Endothelial cell (in vitro differentiated cells): ENCODE measurements at places on chromosomes 2 and 18.

DNA sequence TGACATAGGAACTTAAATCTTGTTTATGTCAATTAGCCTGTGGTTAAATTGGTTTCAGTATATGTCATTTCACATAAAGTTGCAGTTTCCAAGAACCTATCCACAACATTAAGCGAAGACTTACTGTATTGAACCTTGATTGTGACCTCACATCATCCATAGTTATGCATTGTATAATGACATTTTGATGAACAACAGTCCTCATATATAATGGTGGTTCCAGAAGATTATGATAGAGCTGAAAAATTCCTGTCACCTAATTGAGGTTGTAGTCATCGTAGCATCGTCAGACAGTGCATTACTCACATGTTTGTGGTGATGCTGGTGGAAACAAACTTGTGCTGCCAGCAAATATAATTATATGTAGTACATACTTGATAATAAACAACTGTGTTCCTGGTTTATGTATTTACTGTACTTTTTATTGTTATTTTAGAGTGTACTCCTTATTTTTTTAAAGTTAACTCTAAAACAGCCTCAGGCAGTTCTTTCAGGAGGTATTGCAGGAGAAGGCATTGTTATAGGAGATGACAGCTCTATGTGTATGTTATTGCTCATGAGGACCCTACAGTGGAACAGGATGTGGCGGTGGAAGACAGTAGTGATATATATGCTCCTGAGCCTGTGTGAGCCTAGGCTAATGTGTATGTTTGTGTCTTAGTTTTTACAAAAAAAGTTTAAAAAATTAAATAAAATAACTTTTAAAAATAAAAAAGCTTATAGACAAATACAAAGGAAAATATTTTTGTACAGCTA lies 56.6 kb downstream of the UBE2E3 start:
- no peak for DNase-seq

GRCh38 chr2:140344838-140345237 lies 1564.6 kb upstream of the NXPH2 start:
- DNase-seq: no peak

GRCh38 chr18:45962461-45962860 lies 4.7 kb downstream of the EPG5 start:
- DNase-seq: no peak

DNA sequence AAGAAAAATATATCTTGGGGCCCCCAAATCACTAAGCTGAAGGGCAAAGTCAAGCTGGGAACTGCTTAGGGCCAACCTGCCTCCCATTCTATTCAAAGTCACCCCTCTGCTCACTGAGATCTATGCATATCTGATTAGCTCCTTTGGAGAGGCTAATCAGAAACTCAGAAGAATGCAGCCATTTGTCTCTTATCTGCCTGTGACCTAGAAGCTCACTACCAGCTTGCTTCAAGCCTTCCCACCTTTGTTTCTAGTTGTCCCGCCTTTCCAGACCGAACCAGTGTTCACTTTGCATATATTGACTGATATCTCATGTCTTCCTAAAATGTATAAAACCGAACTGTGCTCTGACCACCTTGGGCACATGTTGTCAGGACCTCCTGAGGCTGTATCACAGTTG lies 479.4 kb downstream of the METTL4 start:
- no peak for DNase-seq

- no peak for DNase-seq
Measured at GRCh38 chr2:216618785-216619184, 14.4 kb upstream of the IGFBP2 start.

DNA sequence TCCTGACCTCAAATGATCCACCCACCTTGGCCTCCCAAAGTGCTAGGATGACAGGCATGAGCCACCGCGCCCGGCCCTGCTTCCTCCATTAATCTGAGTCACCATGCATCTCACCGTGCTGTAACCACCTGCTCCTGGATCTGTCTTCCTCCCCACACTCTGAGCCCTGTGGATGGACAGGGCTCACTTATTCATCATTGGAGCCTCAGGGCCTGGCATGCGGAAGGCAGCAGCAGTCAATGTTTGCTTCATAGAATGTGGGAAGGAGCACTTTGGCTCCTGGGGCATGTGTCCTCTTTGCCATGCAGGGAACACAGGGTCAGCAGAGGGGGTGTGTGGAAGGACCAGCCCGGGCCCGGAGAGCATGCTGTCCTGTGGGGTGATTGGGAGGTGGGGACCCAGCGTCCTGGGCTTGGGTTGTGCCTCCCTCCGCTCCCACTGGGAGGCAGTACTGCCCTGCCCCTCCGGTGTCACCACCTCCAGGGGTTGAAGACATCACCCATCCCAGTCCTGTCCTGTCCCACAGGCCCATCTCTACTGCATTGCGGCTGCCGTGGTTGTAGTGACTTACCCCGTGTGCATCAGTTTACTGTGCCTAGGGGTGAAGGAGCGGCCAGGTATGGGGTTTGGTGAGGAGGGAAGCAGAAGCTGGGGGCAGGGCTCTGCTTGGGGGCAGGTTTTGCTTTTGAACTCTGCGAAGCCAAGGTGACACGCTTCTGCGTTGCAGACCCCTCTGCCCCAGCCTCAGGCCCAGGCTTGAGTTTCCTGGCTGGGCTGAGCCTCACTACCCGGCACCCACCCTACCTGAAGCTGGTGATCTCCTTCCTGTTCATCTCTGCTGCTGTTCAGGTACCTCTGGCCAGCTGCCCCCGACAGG lies 11.5 kb downstream of the MFSD2B start:
- DNase-seq: peak; percentile 58

- DNase-seq: no peak
Measured at GRCh38 chr2:51807229-51807628, 775.3 kb upstream of the NRXN1 start.

DNA sequence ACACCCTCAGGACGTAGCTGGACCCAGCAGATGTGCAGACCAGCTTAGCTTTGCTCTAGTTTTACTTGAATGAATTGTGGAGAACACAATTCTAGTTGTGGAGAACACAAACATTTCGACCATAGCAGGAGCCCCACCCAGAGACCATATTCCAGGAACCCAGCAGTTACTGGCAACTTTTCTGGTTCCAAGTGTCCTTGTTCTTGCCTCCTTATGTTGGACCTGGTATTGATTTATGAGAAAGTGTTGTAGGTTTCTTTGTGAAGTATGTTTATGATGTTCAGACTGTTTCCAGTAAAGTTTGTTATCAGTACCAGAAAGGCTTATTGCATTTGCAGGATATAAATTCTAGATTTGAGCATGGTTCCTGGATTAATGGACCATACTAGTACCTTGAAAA lies 51.0 kb downstream of the LTBP1 start:
- no peak for DNase-seq

GRCh38 chr2:210663631-210664089 lies 107.3 kb downstream of the CPS1 start:
- DNase-seq: peak; percentile 22

DNA sequence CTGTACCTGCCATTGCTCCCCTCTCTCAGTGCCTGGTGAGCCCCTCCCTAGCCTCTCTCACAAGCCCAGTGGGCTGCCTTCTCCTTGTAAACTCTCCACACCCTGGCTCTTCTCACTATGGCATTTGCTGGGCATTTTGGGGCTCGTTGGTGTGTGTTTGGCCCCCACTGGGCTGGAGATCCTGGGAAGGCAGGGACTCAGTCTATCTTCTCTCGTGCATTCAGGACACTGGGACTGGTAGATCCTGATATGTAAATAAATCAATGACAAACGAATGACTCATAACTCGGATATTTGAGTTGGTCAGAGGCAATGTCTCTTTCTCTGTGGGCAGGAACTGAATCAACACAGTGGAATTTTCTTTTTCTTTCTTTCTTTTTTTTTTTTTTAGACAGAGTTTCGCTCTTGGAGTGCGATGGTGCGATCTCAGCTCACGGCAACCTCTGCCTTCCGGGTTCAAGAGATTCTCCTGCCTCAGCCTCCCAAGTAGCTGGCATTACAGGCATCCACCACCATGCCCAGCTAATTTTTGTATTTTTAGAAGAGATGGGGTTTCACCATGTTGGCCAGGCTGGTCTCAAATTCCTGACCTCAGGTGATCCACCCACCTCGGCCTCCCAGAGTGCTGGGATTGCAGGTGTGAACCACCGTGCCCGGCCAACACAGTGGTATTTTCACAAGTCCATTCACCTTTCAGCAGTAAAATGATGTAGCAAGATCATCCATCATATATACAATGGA lies 144.6 kb upstream of the SPRED2 start:
- no peak for DNase-seq
